ENCODE measurements at places on chromosomes 13 and 19. TPM values are rescaled to one million over a fixed set of nuclear protein-coding genes. Genes with fewer than 3 reads are reported as not detected.

Gene ERICH4
- not detected for total RNA-seq

Gene CNN2
- 243 TPM for total RNA-seq

Gene POLRMT
- 58.4 TPM for total RNA-seq

Gene SH2D3A
- not detected for total RNA-seq

Gene ONECUT3
- not detected for total RNA-seq

Gene PRR20C
- not detected for total RNA-seq

Gene PNMA8A
- not detected for total RNA-seq
